Fibroblast of skin of left biceps (primary cell): ENCODE measurements at places on chromosomes 5 and 9.

- DNase-seq: no peak
These were observed 123.4 kb downstream of the OLFM1 start for GRCh38 chr9:135210676-135211523.

DNA sequence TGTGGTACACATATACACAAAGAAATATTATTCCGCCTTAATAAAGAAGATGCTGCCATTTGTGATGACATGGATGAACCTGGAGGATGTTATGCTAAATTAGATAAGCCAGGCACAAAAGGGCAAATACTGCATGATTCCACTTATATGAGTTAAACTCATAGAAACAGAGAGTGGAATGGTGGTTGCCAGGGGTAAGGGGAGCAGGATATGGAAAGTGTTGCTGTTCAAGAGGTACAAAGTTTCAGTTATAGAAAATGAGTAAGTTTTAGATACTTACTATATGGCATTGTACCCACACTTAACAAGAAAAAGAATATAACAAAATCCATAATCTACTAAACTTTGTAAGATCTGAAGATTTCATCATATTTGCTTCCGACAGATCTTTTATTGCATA, 252.2 kb downstream of the SYK start:
- DNase-seq: no peak

DNA sequence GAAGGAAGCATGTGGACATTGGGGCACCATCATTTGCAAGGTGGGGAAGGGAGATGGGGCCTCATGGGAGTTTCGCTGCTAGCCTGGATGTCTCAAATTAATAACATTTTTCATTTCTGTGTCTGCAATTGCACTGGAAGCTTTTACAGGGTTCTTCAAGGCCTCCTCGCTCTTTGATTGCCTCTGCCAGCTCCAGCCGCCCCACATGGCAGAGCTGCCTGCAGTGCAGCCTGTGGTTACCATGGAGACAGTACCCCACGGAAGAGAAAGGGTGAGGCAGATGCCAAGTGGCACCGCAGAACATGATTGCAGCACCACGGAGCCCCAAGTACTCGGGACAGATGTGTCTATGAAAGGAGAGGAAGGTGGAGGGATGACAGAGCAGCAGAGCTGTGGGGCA, 25.4 kb downstream of the CTNND2 start:
- DNase-seq: no peak

DNA sequence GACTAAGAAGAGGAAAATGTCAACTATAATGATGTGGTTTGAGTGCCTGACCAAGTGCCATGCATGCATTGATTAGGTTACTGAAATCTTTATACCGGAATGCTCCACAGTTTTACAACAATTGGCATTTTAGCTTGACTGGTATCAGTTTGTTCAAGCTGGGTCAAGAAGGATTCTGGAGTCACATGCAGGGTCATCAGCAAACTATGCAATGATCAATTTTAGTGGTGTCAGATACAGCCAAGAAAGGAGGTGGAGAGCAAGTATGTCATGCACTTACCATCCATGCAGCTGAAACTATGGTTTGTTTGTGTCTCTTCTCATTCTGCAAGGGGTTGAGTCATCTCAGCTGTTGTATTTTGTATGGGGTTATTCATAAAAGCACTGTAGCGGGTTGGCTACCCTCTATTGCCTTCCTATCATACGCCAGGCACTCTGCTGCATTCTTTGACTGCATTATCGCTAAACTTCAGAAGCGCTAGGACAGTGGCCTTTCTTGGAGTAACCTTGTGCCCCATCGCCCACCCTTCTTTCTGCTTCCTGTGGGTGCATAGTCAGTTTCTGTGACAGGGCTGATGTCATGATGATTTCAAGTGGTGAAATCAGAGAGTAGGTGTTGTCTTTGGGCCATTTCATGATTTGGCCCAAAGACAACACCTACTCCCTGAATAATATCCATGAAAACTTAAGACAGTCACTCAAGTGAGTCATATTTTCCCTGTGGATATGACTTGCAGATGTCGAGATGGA, 145.4 kb downstream of the MTX3 start:
- peak; percentile 86 for DNase-seq

- no peak for DNase-seq
These were observed 123.3 kb upstream of the TBC1D2 start for GRCh38 chr9:98378794-98379193.

- DNase-seq: no peak
These were observed 17.3 kb upstream of the DAP start for GRCh38 chr5:10778179-10778910.

DNA sequence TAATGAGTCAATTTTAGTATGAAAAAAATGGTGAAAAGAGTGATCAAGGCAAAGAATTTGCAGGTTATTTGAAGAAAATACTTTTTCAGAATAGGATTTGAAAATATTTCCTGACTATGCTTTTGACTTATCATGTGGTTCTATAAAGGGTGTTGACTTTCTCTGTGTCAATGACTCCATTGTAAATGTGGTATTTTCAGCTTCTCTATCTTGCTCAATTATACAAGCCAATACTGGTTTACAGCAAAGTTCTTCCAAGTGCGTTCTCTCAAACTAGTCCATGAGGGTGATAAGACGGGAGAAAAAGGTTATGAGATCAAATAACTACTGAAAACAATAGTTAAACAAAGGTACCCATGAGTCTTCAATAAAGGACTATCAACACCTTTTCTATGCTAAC, 21.7 kb downstream of the IL33 start:
- DNase-seq: no peak

DNA sequence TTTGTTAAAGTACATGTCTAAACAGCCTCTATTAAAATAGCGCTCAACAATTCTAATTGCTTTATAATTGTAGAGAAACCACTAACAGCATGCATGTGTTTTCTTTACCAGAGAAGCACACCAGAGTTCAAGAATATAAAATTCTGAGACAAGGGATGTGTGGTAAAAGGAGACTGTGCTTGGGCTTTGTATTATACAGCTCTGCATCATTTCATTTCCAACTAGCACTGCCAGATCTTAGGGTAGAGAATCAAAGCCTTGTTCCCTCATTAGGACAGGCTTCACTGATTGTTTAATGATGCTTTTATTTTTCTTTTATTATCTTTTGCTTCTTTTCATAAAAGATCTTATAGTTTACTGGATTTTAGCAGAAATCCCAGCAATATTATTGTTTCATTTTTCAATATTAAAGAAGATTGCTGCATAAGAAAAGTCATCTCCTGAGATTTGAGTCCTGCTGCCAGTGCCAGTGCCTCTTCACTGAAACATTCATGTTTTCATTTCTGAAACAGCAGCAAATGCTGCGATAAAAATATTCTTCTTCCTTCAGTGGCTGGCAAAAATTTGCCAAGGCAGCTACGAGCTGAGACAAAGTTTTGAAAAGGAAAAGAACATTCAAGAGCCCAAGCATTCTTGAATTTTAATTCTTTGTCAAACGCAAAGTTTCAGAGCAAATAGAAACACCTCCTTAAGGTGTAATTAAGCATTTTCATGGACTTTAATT, 491.0 kb upstream of the PIK3R1 start:
- DNase-seq: no peak

DNA sequence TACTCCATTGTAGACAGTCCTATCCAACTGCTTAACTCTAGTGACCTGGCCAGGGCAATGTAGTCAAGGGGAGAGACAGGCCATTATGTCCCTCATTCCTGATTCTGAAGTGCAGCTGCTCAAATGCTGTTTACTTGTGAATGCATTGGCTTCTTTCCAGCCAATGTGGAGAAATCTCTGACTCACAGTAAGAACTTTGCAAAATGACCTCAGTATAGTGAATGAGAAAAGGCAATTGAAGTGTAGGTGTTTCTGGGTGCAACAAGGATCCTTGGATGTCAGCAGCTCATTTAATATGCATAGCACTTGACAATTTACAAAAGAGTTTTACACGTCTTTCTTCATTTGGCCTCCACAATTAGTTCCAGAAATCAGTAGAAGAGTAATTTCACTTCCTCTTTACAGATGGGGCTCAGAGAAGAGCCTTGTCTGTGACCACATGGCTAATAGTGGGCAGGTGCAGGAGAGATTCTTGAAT, 367.2 kb downstream of the OSTF1 start:
- no peak for DNase-seq

DNA sequence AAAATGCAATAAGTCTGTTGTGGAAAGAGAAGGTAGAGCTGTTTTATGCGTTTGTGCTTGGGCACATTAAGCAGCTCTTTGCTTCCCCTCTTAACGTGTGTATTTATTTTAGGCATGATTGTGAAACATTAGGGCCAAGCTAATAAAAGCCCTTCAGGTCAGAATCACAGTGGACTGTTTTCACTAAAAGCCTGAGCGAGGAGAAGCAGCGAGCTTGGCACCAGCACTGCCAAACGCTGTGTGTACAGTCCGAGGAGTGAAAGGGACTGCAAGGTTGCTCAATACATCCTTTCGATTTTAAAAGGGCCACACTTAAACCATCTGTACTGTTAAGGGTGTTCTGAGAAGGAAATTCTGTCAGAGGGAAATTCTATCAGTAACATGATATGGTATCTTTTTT, 107.2 kb upstream of the CKMT2 start:
- no peak for DNase-seq

DNA sequence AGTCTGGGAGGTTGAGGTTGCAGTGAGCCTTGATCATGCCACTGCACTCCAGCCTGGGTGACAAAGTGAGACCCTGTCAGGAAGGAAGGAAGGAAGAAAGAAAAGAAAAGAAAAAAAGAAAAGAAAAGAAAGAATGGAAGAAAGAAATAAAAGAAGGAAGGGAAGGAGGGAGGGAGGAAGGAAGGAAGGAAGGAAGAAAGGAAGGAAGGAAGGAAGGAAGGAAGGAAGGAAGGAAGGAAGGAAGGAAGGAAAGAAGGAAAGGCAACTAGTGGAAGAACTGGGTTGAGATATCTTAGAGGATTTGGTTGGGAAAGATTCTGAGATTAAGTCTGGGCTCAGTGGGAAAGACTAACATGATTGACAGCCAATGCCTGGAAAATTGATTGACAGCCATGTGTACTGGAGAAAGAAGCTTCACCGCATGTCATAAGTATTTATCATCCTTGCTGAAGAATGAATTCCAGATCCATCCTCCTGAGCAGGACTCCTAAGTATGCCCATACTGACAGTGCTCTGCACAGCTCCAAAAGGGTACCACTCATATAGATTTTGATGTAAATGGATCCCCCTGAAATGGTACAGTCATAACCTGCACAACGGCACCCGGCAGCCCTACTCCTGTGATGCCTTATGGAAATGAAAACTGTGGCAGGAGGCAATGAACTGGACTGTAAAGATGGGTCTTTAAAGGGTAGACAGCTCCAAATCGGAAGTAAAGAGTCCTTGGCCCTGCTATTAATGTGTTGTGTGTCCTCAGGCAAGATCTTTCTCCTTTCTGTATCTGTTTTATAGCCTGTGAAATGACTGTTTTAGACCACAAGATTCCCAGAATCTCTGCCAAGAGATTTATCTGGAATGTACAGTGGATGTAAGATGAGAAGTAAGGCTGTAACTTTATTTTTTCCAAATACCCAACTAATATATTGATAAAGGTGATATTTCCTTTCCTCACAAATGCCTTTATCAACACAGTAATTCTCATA, 16.9 kb upstream of the ADRA1B start:
- peak; percentile 69 for DNase-seq

GRCh38 chr5:53923961-53924360, 363.5 kb downstream of the NDUFS4 start:
- DNase-seq: no peak

DNA sequence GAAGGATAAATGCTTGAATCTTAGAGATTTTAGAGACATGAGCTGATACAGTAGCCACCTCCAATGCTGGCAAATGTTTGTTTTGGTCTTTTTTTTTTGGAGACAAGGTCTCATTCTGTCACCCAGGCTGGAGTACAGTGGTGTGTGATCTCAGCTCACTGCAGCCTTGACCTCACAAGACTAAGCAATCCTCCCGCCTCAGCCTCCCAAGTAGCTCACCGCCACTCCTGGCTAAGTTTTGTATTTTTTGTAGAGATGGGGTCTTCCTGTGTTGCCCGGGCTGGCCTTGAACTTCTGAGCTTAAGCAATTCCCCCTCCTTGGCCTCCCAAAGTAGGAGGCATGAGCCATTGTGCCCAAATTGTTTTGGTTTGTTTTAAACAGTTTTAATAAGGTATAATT, 6.8 kb upstream of the DOLPP1 start:
- DNase-seq: no peak

- no peak for DNase-seq
These were observed 102.5 kb upstream of the GABRP start for GRCh38 chr5:170681013-170681433.

GRCh38 chr5:66538531-66538930, 57.7 kb upstream of the MAST4 start:
- DNase-seq: no peak

- DNase-seq: no peak
These were observed 59.9 kb downstream of the PBX3 start for GRCh38 chr9:125807079-125807478.

GRCh38 chr9:72188232-72188631, 39.0 kb downstream of the GDA start:
- no peak for DNase-seq

DNA sequence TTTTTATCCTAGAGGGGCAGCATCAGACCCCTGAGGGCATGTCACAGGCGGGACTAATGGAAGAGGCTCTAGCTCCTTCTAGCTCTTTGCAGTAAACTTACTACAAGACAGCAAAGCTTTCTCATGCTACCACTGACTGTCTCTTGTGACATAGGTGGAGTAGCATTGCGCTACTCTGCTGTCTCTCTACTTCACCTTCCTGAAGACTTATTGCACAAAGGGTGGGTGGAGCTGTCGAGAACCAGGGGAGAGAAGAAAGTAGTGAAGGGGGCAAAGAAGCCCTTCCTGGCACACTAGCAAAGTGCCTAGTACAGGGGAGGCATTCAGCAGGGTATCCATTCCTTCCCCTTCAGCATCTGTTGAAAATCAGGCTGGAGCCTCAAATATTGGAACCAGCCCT, 36.1 kb upstream of the NEK6 start:
- DNase-seq: no peak

DNA sequence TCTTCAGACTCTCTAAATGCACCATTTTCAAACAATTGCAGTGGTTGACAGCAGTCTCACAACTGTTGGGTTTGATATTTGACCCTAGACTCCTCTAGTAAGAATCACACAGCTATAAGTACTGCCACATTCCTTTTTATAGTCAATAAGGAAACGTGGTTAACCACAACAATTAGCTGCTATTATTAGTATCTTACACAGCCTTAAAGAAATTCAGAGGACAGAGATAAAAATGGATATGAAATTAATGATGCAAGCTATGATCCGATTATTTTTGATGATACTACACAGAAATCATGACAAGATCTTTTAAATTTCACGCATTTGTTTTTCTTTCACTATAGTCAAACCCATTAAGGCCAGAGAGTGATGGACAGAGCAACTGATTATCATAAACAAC, 288.6 kb upstream of the C9orf72 start:
- DNase-seq: peak; percentile 51

GRCh38 chr5:35855187-35855586, 1.5 kb upstream of the IL7R start:
- no peak for DNase-seq

DNA sequence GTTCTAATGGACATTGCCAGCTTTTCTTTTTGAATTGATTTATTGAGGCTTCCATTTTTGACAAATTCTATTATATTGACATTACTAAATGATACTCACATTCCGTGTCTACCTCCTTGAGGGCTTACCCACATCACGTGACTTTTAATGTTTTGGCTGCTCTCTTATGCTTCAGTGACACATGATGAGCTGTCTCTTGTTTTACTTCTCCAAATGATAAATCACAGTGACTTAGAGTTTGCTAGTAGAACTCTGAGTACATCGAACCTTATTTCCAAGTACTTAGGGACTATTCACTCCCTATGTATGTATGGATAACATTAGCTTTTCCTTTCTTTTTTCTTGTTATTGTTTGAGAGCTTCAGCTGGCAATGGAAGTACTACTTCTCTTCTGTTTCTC, 169.8 kb upstream of the KCNN2 start:
- DNase-seq: no peak

- DNase-seq: no peak
These were observed 1.1 kb upstream of the PDCD6 start for GRCh38 chr5:270340-270739.
